ENCODE measurements at places on chromosomes 1 and 21.

- DNase-seq: no peak
Measured at GRCh38 chr1:89733748-89734147, 87.1 kb upstream of the LRRC8D start.

GRCh38 chr1:165815725-165816124, 11.7 kb upstream of the UCK2 start:
- DNase-seq: no peak

GRCh38 chr21:19275065-19275464, 871.5 kb upstream of the TMPRSS15 start:
- no peak for DNase-seq

DNA sequence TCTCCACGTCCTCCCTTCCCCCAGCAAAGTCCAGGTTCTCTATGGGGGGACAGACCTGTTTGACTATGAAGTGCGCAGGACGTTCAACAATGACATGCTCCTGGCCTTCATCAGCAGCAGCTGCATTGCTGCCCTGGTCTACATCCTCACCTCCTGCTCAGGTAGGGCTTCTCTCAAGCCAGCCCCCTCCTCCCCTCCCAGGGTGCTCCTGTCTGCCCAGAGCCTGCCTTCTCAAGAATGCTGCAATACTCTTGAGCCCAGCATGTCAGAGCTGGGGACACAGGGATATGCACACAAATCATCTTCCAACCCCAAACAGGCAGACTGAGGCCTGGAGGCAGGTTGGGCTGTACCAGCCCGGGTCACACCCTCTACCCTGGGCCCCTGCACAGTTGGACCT, 35.4 kb downstream of the DISP3 start:
- DNase-seq: no peak

DNA sequence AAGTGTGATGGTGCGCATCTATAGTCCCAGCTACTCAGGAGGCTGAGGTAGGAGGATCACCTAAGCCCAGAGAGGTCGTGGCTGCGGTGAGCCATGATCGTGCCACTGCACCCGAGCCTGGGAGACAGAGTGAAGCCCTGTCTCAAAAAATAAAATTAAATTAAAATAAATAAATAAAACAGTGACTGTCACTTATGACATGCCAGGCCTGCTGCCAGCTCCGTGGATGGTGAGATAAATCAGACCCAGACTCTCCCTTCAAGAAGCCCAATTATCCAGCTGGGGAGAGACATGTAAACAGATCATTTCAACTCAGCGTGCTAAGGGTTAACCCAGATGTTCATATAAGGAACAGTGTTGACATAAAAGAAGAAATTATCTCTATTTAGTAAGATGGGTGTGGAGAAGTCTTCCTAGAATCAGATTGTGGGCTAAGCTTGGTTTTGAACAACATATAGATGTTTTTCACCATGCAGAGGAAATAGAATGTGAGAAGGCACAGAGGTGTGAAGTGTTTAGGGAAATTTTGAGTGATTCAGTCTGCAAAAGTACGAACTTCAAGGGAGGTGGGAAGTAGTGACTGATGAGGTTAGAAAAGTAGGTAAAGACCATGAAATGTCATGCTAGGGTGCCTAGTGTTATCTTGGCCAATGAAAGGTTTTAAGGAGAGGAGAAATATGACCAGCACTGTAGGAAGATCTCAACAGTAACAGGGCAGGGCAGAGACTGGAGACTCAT, 18.3 kb downstream of the YARS1 start:
- peak; percentile 11 for DNase-seq

Data from BE2C (cell line).